ENCODE measurements at places on chromosomes 5 and 9.

DNA sequence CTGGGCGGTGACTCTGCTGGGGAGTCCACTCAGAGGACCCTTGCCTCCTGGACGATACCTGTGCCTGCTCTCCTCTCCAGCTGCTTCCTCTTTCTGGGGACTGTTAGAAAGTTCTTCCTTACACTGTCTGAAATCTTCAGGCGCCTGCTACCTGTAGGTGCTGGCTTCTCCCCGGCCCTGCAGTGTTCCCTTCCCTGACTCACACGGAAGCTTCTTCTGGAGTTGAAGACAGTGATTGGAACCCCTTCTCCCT, 562 bp downstream of the GSN start:
- no peak for DNase-seq

GRCh38 chr5:86631165-86631564, 13.4 kb downstream of the COX7C start:
- DNase-seq, result no peak

DNA sequence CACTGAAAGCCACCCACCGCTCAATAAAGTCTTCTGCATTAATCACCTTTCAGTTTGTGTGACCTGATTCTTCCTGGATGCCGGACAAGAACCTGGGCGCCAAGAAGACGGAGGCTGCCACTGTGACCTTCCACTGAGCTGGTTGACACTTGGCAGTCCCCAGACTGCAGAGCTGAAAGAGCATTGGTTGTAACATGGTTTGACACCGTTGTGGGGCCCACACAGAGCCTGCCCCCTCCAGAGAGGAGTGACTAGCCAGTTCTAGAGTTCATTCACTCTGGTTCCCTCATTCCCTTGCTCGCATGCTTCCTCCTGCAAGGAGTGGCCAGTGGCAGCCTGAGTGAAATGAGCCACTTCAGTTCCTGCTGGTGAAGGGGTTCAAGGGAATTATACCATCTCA, 86.2 kb upstream of the ANXA1 start:
- no peak for DNase-seq

DNA sequence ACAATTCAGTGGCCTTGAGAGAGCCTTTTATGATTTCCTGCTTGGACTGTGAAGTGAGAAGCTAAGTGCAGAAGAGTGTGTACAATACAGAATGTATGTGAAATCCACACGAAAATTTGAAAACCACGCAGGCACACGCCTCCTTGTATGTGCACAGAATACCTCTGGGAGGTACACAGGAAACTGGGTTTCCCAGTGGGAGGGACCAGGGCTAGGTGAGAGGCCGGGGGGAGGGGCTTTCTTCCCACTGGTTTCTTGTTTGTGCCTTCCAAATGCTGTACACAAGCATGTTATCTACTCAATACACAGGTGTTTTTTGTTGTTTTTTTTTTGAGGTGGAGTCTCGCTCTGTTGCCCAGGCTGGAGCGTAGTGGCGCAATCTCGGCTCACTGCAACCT, 16.1 kb downstream of the C9orf50 start:
- DNase-seq, result no peak

DNA sequence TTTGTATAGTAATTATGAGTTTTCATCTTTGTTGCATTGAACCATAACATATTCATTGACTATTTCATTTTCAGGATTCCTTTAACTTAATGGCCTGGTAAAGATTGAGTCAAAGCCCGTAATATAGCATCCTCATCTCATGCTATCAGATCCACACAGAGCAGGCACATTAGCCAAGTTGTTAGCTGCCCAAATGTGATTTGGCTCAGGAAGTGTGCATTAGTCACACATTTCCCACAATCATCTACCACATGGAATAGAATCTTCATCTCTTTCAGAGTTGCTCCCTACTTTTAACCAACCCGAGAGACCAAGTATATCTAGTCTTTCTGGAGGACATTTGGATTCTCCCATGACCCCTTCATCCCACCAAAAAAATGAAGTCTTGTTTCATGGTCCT, 481.0 kb upstream of the PTGER4 start:
- DNase-seq, result no peak

DNA sequence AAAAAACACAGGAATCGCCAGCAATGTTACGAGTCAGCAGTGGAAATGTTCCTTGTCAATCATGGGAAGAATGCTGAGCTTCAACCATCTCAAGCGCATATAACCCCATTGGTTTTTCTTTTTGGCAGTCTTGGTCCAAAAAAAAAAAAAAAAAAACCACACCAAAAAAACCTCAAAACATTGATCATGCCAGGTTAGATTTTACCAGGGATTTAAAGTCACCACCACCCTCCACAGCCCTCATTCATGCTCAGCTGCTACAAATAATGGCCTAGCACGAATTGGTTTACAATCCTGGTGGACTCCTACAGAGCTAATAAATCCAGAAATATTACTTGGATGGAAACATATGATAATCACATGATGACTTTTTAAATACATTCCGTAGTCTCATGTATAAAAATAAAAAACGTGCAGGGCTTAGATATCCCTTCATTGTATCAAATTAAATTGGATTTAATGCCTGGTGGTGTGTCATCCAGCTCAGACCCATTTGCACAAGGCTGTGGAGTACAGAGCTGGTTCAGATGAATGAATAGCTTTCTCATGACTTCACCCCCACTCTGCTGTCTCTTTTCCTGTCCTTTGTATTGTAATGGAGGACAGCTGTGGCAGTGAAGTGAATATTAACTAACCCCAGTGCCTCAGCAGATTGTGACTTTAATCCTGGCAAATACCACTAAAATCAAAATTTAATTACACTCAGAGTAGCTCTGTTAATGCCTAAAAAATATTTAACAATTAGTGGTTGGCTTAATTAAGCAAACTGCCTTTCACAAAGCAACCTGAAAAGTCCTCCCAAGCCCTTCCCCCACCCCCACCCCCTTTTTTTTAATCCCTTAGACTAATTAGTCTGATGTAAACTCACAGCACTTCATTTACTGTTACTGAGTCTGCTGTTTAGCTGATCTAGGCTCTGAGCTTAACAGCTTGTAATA, 626.5 kb upstream of the ZNF608 start:
- DNase-seq, result peak; percentile 55

DNA sequence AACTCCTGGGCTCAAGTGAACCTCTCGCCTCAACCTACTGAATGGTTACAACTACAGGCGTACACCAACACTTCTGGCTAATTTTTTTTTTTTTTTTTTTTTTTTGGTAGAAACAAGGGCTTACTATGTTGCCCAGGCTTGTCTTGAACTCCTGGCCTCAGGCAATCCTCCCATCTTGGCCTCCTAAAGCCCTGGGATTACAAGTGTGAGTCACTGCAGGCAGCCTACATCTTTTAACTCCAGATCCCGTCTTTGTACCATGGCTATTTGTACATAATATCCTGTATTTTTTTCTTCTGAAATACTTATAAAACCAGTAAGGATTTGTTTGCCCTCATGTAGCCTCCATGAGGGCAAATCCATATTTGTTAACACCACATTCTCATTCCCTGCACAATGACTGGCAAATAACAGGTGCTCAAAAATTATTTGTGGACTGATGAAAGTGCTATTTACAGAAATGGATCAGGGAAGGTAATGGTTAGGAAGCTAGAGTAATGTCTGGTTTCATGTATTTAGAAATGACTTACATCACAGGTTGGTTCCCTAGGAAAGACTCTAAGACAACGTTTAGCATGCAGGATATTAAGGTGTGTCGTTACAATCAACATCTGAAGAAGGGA, 51.9 kb upstream of the POU5F2 start:
- no peak for DNase-seq

DNA sequence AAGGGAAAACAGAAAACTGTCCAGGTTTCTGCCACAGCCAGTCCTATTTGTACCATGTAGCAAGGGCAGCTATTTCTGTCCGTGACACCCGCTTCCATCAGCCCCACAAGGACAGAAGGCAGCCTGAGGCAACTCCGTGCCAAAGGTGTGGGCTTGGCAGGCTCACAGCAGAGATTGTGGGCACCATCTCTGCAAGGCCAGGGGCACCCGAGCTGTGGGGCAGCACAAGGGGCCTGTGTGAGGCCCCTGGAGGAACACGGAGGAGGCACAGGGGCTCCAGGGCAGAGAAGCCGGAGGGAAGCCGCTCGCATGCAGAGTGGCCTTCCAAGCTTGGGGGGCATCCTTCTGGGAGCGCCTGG, 43.5 kb downstream of the COL23A1 start:
- DNase-seq, result no peak

- peak; percentile 43 for DNase-seq
Observed at GRCh38 chr5:115068239-115069086, 101.2 kb downstream of the TRIM36 start.
